Effector CD4-positive, alpha-beta T cell (primary cell): ENCODE measurements at places on chromosomes 11 and 22.

GRCh38 chr11:64366751-64367150 lies 7.8 kb downstream of the RPS6KA4 start:
- DNase-seq: no peak

- DNase-seq: no peak
These were observed 881.2 kb downstream of the OPCML start for GRCh38 chr11:132650969-132651720.

GRCh38 chr11:118212781-118213191 lies 12.0 kb downstream of the JAML start:
- no peak for DNase-seq

- DNase-seq: no peak
These were observed 632 bp downstream of the OR10Q1 start for GRCh38 chr11:58227956-58228615.

GRCh38 chr22:47674600-47674999 lies 912.1 kb downstream of the TBC1D22A start:
- no peak for DNase-seq

DNA sequence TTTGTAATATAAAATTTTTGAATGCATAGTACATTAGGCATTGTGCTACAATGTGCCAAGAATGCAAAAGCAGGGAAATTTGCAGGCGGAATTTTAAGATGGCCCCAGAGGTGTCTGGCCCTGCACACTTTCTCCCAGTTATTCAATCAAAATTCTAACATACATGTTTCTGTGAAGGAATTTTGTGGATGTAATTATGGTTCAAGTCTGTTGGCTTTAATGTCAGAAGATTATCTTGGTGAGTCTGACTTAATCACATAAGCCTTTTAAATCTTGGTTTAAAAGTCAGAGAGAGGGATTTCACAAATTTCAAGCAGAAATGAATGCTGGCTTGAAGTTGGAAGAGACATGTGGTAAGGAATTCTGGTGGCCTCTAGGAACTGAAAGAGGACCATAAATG lies 423.4 kb upstream of the CCDC179 start:
- no peak for DNase-seq

DNA sequence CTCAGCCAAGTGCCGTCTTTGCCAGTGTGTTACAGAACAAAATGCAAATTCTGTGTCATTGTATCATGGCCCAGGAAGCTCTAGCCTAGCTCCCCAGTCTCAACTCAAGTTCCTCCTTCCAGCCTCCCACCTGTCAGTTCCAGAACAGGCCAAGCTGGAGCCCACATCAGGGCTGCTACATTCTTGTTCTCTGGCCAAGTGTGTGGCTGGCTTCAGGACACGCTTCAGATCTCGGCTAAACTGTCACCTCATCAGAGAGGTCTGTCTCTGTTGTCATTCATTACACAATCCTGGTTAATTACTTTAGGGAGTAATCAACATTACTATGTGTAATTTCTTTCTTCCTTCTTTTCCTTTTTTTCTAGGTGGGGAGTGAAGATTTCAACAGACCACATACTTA lies 347.0 kb upstream of the SYN3 start:
- DNase-seq: no peak

- no peak for DNase-seq
These were observed 6.7 kb downstream of the DUSP8 start for GRCh38 chr11:1565173-1565903.

- DNase-seq: no peak
These were observed 6.3 kb downstream of the TNNI2 start for GRCh38 chr11:1845095-1845429.

DNA sequence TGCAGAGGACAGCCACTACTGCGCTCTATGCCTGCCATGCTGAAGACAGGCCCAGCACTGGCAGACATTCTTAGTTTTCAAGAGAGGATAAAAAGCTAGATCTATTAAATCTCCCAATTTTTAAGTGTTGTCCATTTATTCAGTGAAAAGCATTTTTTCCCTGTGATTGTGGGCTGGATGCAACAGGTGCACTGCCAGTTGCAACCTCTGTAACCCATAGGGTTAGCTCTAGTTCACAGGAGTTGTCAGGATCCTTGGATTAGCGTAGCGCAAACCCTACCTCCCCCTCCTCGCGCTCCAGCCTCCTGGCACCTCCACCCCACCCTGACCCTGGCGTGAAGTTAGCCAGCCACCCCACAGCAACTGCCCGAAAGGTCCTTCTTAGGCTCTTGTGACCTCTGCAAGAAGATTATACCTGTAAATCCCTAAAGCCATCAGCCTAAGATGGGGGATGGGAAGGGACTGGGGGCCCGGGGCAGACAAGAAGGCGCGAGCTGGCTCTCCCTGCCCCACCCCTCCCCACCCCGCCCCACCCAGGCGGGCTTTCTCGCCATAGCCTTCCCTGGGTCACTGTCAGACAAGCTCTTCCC lies 30.9 kb downstream of the EIF3F start:
- no peak for DNase-seq

DNA sequence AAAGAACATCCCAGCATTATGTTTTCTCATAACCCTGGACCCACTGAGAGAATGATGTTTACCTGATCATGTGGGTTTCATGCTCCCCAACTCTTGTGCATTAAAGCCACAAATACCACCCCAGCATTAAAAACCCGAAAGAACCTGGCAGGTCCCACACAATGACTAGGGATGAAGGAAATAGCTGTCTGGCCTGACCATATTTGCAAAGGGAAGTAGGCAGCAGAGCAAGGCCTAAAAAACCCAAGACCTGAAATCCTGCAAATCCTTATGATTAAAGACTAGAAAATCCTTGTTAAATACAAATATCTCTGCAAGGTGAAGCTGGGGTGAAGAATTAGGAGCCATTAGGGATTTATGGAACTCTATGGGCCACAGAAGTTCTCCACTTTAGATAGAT lies 23.7 kb downstream of the PAK1 start:
- DNase-seq: no peak

- no peak for DNase-seq
These were observed 5.0 kb downstream of the NTM start for GRCh38 chr11:131375421-131375820.

DNA sequence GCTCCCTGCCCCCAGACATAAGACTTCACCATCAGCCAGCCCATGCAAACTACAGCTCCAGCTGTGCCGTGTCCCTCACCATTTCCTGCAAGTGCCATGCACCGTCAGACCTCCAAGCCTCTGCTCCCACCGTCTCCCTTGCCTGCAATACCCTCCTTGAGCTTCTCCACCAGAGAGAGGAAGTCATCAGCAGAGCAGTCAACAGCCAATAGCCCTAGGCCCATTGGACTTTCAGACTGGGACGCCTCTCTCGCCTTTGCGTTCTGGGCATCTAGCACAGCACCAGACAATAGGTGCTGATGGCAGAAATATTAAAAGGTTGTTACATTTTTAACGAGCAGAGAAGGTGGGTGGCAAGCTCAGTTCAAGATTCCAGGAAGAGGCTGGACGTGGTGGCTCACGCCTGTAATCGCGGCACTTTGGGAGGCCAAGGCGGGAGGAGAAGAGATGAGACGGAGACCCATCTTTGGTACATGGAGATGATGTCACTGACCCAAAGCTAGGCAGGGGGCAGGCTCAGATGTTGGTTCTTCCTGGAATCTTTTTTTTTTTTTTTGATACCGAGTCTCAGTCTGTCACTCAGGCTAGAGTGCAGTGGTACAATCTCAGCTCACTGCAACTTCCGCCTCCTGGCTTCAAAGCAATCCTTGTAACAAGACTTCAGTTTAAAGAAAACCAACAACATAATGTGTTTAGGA lies 31.9 kb downstream of the SCGB1A1 start:
- DNase-seq: no peak

GRCh38 chr11:8018484-8019313 lies 31.6 kb downstream of the EIF3F start:
- DNase-seq: peak; percentile 73

GRCh38 chr22:49390954-49391353 lies 436.7 kb downstream of the BRD1 start:
- DNase-seq: no peak

GRCh38 chr11:111714522-111714921 lies 51.7 kb downstream of the PPP2R1B start:
- DNase-seq: no peak

DNA sequence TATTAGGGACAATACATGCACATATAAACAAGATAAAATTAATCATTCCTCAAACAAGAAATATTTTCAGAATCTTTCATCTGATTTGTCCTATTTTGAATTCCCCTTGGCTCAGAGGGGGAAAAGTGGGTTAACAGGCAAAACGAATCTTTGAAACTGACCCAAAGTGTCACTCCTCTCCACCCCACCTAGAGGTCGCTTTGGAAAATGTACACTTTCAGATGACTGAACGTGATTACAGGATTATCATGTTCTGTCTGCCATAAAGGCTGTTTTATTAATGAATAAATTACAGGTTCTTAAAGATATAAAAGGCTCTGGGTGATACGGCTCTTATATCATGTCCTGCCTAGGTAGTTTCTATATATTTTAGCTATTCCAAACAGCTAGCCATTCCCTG lies 1735.0 kb downstream of the LRRC4C start:
- DNase-seq: no peak

DNA sequence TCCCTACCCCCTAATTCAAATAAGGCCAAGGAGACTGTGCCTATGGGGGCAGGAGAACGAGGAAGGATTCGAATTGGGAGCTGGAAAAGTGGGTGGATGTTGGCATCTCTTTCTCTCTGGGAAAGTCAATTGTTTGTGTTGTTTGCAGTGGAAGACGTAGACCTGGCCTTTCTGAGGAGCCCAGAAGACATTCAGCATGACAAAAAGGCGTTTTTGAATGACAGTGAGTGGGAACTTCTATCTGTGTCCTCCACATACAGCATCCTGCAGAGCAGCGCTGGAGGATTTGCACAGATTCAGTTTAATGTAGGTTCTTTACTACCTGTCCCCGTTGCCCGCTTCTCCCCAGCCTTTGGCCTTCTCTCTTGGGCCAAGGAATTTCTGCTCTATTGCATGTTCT lies 28.2 kb downstream of the HTR3B start:
- no peak for DNase-seq

GRCh38 chr11:8285796-8286195 lies 22.1 kb upstream of the LMO1 start:
- no peak for DNase-seq
